Neural progenitor cell (in vitro differentiated cells): ENCODE measurements at places on chromosomes 12 and 14. TPM values are rescaled to one million over a fixed set of nuclear protein-coding genes. Genes with fewer than 3 reads are reported as not detected.

CCDC197 gene
- total RNA-seq, result not detected in 2 replicates

FOXA1 gene
- 0.06 and 0.99 TPM in 2 replicates for total RNA-seq

RNASE3 gene
- not detected in 2 replicates for total RNA-seq

IPO8 gene
- 26.6 and 54.5 TPM in 2 replicates for total RNA-seq

HOXC11 gene
- not detected in 2 replicates for total RNA-seq

TBK1 gene
- 30.4 and 51.3 TPM in 2 replicates for total RNA-seq

LHX5 gene
- 48.4 and 98.7 TPM in 2 replicates for total RNA-seq

PRR4 gene
- total RNA-seq, result 0.69 and 2.6 TPM in 2 replicates

AQP2 gene
- total RNA-seq, result not detected in 2 replicates

GRCh38 chr14:53710615-53711014 lies 246.0 kb downstream of the BMP4 start:
- no peak for DNase-seq

GRCh38 chr12:83763425-83763824 lies 1076.7 kb downstream of the TMTC2 start:
- DNase-seq, result no peak

DNA sequence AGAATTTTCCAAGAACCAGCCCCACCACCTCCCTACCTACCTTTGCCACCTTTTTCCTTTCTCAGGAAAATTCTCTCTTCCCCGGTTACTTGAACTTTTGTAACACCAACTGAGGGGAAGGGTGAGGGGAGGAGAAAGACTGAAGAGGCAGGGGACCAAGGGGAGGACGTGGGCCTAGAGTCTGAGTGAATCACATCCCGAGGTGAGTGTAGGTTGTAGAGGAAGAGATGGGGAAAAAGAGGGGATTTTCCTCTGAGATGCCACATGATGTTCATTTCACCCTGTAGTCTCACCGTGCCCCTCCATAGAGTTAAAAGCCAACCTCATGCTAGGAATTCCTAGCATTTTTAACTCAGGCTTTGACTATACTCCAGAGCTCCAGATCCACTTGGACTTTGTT lies 311.8 kb downstream of the RPAP3 start:
- DNase-seq, result no peak

DNA sequence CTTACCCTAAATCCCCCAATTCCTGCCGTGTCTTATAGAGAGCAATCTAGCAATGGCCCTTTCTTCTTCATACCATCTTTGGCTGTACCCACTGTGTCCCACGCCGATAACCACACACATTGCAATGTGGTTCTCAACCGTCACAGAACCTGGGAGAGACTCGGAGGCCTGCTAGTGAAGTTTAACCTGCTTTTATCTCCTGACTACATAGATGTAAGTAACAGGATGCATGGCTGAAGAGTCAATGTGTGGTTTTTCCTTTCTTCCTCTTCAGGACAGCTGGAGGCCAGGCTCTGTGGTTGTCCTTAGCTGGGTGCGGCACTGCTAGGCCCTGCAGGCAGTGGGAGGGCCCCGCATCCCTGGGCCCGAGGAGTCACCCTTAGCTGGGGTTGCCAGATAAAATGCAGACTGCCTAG lies 51.3 kb downstream of the ZNF664 start:
- no peak for DNase-seq

DNA sequence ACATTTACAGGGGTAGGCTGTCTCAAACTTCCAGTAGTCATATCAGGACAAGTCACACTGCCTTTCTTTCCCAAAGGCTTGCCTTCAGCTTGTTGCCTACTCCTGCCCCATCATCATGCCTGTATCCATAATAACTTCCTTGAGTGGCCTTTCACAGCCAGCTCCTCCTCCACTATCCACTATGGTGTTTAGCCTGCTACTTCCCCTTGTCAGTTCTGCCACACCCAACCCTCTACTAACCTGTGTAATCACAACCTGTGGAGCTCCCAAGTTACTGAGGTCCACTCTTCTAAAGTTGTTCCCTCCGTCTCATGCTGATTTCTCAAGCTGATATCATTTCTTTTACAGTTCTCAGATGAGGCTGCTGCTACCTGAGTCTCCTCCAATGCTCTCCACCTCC lies 159.9 kb downstream of the BMP4 start:
- DNase-seq, result no peak

DNA sequence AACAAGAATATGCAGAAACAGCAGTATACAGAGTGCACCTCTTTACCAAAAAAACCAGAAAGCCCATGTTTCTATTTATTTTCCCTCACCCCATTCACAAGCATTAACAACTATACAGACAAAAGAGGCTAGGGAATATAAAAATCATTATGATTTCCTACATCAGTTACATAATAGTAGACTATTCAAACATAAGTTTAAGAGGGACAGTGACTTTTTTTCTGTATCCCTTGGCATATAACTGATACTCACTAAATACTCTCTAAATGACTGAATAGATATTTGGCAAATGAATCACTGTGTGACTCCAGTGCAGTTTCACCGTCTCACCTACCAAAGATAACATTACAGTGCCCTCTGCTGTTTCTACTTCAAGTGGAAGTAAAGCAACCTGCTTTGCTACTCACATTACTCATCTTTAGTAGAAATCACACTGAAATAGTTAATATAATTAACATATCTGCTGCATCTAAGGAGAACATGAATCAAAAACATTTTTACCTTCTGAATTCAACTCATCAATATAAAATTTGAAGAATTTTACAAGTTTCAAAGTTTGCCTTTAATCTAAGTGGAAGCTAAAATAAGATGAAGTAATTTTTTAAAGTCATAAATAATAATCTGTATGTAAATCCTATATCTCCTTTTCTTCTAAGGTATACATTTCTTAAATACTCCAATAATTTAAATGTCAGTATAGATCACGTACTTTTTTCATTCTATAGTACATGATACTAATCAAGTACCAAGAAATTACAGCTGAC lies 103.8 kb downstream of the OSBPL8 start:
- DNase-seq, result peak; percentile 60

GRCh38 chr12:128916425-128916824 lies 63.1 kb downstream of the GLT1D1 start:
- DNase-seq, result no peak

DNA sequence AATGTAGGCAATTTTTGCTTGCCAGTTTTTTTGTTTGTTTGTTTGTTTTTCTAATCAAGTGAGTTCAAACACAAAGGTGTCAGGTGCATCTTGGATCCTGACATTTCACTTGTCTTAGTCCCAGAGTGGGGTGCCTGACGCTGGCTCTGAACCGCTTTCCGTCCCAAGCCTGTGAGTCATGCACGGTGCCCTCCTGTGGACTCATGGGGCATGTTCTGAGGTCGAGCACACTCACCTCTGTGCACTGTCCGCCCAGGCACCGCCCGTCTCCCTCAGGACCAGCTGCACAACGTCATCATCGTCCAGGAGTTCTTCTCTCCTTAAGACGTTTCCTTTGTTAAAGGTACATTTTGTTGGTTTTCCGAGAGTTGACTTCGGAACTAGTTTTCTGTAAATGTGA lies 98.2 kb downstream of the GLT1D1 start:
- no peak for DNase-seq

- no peak for DNase-seq
Measured at GRCh38 chr12:49195736-49196135, 6.9 kb upstream of the TUBA1A start.

DNA sequence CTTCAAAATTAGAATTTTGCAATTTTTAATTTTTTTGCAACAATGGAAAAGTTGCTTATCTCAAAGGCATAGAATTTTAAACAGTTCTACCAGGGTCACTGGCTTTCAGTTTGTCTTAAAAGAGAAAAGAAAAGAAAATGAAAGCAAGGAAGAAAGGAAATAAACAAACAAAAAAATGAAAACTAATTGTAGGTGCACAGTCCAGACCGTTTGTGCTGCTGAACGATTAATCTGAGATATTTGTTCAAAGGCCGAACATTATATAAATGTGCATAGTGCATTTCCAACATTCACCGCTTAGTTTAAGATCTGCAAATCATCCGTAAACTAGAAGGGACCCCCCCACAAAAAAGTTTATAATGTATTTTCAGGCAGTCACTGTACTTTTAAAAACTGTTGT lies 5.5 kb upstream of the OTX2 start:
- no peak for DNase-seq

- DNase-seq, result peak; percentile 5
Measured at GRCh38 chr12:42364692-42365091, 38.7 kb downstream of the PPHLN1 start.

GRCh38 chr14:72589652-72590051 lies 304.2 kb downstream of the DPF3 start:
- DNase-seq, result no peak

- no peak for DNase-seq
Measured at GRCh38 chr12:120404271-120404670, 33.6 kb upstream of the COX6A1 start.

DNA sequence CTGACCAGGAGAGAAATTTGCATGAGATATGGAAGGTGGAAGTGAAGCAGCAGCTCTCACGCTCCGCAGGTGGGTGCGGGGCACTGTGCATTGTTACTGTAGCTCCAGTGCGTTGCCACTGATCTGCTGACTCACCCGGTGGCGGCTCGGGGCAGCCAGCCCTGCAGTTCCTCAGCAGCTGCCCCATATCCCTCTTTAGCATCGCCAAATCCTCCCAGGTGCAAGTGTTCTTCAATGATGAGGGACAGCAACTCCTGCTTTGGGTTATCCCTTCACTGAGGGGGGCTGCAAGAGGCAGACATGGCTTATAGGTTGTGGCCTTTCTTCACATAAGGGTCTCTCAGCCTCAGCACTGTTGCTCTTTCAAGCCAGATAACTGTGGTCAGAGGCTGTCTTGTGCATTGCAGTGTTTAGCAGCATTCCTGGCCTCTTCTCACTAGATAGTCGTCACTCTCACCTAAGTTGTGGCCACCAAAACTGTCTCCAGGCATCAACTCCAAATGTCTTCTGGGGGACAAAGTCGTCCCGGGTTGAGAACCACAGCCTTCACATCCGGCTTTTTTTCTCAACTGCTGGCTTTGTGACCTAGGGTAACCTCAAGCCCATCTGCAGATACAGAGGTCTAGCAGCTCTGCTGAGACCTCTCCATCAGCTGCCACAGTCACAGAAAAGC lies 180.8 kb downstream of the EFCAB11 start:
- DNase-seq, result peak; percentile 51

DNA sequence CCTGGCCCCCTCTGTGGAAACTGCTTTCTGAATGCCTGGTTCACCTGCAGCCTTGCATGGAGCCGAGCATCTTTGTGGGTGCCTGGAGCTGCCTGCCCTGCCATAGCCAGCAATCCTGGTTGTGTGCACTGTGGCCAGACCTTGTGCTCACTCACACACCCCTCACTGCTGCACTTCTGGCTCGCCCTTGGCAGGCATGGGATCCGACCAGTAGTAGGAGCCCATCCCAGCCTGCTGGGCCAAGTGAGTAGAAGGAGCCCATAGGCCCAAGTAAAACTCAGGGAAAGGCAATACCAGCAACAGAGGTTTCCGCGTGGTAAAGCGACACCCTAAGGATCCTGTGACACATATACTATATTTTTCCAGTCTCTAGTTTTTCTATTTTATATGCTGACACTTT lies 270.0 kb upstream of the NAV3 start:
- DNase-seq, result no peak

GRCh38 chr12:109466305-109466704 lies 10.8 kb downstream of the KCTD10 start:
- DNase-seq, result no peak

GRCh38 chr14:90547250-90547649 lies 150.4 kb downstream of the CALM1 start:
- no peak for DNase-seq

GRCh38 chr14:44505588-44505987 lies 1.5 kb downstream of the FSCB start:
- no peak for DNase-seq

- DNase-seq, result no peak
Measured at GRCh38 chr12:2895511-2895910, 4.8 kb downstream of the TULP3 start.

- DNase-seq, result no peak
Measured at GRCh38 chr12:101696251-101697196, 916 bp upstream of the CHPT1 start.
